Epithelial cell of proximal tubule (primary cell): ENCODE measurements at places on chromosomes 5 and 9. TPM values are rescaled to one million over a fixed set of nuclear protein-coding genes. Genes with fewer than 3 reads are reported as not detected.

DNA sequence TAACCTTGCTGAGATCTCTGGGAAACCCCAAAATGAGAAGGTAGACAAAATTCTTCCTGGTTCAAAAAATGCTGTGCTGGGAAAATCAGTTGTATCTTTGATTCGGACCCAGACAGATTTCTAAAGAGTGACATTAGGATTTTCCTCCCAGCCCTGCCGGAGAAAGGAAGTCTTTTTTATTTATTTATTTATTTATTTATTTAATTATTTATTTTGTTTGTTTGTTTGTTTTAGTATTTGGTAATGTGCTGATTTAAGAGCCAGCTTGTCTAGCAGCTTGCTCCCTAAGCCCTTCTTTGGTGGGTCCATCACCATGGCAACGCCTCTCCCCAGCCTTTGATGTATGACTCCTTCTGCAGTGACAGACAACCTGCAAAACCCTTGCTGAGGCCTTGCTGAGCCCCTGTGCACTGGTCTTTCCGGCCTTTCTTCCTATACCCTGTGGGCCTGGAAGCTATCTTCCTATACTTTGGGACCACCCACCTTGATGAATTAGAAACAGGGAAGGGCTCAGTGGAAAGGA lies 60.6 kb upstream of the AFAP1L1 start:
- DNase-seq = no peak

DNA sequence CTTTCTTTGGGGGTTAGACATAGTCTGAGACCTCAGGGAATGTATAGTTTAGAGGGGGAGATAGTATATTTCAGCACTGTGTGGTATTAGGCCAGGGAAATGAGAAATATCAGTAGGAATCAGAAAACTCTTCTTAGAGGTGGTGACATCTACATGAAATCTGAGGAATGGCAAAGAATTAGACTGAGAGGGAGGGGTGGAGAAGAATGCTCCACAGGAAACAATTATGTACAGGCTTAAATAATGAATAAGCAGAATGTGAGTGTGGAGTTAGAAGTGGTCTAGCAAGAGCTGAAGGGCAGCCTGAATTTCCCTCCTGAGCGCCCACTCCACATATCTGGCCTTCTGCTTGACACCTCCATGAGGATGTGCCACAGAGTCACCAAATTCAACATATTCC lies 3.6 kb upstream of the MACIR start:
- DNase-seq = no peak

GRCh38 chr9:107020040-107020530 lies 157.1 kb downstream of the ZNF462 start:
- peak; percentile 96 for DNase-seq

DNA sequence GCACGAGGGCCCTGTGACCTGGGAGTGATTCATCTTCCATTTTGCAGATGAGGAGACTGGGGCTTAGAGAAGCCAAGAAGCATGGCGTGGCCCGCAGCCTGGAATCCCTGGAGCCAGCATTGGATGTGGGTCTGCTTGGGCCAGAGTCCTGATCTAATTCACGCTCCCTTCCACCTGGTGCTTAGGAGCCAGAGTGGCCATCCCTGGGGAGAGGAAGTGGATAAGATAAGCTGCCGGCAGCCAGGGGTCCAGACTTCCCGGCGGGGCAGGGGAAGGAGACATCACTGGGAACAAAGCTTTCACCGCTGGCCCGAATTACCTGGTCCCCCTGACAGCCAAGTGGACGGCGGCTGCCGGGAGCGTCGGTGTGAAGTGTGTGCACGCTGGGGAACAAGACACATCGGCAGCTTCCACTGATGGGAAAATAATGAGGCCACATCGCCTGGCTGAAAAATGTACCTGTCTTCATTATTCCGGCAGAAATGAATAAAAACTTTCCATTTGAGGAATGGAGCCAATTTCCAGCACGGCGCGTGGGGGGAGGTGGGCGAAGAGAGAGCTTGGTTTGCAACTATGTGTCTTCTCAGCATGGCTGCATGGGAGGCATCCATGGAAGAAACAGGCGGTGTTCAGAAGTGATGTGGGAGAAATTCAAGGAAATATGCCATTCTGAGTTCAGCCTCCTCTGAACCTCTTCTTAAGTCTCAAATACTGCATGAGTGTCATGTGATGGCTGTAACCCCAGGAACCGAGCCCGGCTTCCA lies 78.5 kb downstream of the OLFM1 start:
- DNase-seq = no peak

The DRD1 gene
- total RNA-seq = not detected in 2 replicates

The GFPT2 gene
- 0.29 and 2.4 TPM in 2 replicates for total RNA-seq

GRCh38 chr5:1885404-1885755 lies 2.7 kb upstream of the IRX4 start:
- DNase-seq = no peak

The SLIT3 gene
- 0.36 and 3.1 TPM in 2 replicates for total RNA-seq

DNA sequence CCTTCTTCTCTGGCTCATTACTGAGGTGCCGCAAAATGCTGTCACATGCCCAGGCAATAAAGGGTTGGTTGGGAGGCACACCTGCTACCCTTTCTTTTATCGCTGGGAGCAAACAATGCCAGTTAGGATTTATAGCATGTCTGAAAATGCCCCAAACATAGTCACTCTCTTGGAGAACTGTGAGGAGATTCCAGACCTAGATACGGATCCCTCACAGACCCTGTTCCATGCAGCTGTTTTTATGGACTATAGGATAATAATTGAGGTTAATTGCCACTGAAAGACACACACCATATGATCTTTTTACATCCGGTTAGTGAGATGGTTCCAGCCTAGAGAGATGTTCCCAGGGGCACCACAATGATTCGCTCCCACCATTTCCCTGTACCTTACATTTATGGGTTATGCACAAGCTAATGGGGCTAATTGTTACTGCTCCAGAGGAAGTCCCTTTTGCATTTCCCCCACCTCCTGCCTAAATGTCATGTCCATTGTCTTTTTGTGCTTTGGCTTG lies 318.1 kb downstream of the PIK3R1 start:
- DNase-seq = no peak

GRCh38 chr5:124780011-124780410 lies 33.6 kb upstream of the ZNF608 start:
- no peak for DNase-seq

GRCh38 chr5:21807953-21808352 lies 1045.2 kb downstream of the CDH12 start:
- DNase-seq = no peak

The CDC20B gene
- not detected in 2 replicates for total RNA-seq

The PCDHB2 gene
- under 0.01 and 0.17 TPM in 2 replicates for total RNA-seq

The IL31RA gene
- total RNA-seq = 2.5 and 2.9 TPM in 2 replicates

DNA sequence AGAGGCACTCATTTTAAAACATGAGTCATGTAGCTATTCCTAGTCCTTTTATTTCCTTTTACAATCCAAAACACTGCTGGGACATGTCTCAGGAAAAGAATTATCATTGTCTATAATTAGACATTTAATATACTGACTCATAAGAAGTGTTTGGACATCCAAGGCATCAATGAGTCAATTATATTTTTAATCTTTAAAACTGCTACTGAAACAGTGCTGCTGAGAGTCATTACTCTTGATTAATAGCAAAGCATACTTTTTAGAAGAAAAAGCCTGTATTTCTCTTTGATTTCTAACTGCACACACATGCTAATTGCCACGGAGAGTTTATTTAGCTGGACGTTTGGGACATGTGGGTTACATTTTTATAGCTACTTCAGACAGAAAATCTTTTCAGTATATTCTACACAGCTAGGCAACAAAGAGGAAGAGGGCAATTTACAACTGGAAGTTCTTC lies 1249.0 kb upstream of the CDH18 start:
- DNase-seq = no peak

GRCh38 chr5:121251954-121252353 lies 599.7 kb upstream of the FTMT start:
- no peak for DNase-seq

- no peak for DNase-seq
Measured at GRCh38 chr9:71383308-71383940, 262.0 kb upstream of the TRPM3 start.

- DNase-seq = no peak
Measured at GRCh38 chr9:80218328-80218727, 646.6 kb downstream of the TLE4 start.

The TRIM36 gene
- 3.9 and 4.8 TPM in 2 replicates for total RNA-seq

- DNase-seq = no peak
Measured at GRCh38 chr9:118414676-118415075, 710.5 kb downstream of the TLR4 start.

GRCh38 chr5:37090781-37091180 lies 158.4 kb downstream of the CPLANE1 start:
- no peak for DNase-seq

The SPINK6 gene
- total RNA-seq = not detected in 2 replicates

The AKNA gene
- total RNA-seq = 14.6 and 20.4 TPM in 2 replicates

The CNTNAP3B gene
- total RNA-seq = 10.3 and 10.8 TPM in 2 replicates

- no peak for DNase-seq
Measured at GRCh38 chr9:93244510-93245436, 60.8 kb downstream of the WNK2 start.

DNA sequence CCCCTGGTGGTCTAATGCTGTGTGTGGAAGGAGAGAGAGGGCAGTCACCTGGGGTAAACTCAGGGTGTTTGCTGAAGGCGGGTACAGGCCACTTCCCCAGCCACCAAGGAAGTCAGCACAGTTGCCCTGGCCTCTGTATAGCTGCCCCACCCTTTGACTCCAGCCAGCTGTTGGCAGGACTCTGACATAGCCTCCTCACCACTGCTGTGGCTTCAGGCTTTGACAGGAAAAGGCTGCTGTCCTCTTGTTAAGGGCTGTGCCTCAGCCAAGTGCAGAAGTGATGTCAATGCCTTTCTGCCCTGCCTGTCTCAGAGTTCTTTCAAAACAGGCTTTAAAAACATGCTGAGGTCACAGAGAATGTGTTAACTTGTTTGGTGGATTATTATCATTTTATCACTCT lies 487.2 kb upstream of the KLF4 start:
- DNase-seq = no peak

DNA sequence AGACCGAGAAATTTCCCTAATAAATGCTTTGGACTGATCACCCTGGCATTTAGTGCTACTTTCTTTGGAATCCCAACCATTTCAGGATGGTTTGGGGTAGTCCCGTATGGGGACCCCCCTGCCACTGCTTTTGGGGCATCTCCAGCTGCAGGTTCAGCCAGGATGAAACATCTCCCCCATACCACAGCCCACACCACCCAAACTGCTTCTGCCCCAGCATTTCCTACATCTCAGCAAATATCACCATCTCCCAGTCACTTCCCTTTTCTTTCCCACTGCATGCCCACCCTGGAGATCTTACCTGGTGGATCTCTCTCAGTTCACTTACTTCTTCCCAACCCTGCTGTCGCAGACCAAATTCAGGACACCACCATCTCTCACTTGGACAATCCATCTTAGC lies 4.8 kb upstream of the P4HA2 start:
- DNase-seq = no peak

- DNase-seq = no peak
Measured at GRCh38 chr5:59421986-59422941, 471.3 kb downstream of the PDE4D start.

The RNF183 gene
- total RNA-seq = 3.9 TPM in 1 of 2 replicates, not detected in the other

The PRRT1B gene
- total RNA-seq = not detected in 2 replicates

DNA sequence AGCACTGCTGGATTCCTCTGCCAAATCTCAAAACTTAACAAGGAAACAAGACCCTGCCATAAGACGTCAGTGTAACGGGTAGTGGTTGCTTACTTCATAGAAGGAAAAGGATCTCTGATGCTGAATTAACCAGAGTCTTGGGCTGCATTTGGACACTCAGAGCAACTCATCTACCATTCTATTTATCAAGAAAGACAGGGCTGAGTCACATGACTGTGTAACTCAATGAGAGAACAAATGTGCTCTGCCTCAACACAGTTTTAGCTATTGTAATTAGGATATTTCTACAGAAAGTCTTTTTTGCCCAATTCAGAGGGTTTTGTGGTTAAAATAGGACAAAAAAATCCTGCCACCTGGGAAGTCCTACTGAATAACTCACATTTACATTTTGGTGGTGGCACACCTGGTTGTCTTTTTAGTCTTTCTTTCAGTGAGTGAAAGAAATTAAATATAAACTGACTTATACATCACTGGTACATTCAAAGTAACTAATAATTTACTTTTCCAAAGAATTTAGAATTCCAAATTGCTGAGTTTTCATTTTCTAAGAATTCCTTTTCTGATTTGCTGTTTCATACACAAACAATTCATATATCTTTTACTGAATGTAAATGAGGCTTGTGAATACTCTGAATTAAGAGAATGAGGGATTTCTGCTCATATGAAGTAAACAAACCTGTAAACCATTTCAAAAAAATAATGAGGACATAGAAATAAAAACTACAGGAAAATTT lies 104.4 kb downstream of the MPDZ start:
- DNase-seq = no peak

DNA sequence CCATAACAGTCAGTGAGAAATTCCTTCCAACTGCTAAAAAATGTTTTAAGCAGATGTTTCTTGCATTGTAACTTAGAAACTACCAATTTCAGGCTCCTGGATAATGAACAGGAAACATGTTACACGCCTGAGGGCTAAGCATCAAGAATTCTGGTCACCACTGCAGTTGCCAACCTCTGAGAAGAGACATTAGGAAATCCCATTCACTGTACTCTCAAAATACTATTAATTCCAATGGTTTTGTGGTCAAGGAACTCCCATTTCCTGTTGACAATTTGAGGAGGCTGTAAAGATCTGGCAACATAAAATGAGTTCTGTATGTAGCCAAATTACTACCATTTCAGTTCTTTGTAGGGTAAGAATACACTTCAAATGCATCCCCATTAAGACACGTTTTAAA lies 456.0 kb upstream of the MEF2C start:
- DNase-seq = no peak

DNA sequence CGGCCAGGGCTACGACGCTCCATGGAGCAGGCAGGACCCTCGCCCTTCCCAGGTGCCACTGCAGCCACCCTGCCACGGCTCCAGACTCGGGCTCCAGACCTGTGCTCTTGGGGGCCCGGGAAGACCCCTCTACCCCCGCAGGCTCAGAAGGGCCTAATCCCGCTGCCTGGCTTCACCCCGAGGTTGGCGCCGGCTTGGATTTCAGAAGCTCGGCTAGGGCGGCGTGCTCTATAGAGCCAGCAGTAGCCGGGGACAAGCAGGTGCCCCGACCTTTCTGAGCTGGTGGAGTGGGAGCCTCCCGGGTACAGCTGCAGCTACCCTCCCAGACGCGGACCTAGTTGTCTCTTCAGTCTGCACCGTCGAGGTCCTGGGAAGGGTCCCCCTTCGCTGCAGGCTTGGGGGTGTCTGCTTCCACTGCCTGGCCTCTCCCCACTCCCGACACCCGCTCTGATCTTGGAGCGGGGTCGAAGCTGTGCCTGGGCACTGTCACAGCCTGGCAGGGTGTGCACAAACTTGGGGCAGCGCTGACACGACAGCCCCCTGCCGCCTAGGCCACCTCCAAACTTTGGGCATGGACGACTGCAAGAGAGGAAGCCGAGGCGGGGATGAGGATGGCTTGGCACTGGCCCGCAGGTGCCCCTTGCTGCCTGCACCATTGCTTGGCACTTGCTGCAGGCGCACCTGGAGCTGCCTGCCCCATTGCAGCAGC lies 1366.1 kb upstream of the CDH9 start:
- no peak for DNase-seq

DNA sequence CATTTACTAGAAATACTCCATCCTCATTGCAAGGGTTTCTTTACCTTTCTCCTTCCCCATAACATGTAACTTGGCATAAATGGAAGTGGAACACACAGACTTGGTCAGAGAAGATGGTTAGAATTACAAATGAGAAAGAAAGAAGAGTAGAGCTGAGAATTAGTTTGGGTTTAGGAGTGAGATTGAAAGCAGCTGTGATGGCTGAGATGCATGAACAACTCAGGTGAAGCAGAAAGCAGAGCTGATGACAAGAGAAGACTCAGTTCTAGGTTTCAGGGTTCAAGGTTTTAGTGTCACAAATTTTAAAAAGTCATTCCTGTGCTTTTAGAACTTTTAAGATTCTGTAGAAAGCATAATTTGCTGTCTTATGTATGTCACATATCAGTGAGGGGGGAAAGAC lies 54.0 kb downstream of the TMEM161B start:
- no peak for DNase-seq
